MG63 (cell line): ENCODE measurements at places on chromosomes 6 and 20.

DNA sequence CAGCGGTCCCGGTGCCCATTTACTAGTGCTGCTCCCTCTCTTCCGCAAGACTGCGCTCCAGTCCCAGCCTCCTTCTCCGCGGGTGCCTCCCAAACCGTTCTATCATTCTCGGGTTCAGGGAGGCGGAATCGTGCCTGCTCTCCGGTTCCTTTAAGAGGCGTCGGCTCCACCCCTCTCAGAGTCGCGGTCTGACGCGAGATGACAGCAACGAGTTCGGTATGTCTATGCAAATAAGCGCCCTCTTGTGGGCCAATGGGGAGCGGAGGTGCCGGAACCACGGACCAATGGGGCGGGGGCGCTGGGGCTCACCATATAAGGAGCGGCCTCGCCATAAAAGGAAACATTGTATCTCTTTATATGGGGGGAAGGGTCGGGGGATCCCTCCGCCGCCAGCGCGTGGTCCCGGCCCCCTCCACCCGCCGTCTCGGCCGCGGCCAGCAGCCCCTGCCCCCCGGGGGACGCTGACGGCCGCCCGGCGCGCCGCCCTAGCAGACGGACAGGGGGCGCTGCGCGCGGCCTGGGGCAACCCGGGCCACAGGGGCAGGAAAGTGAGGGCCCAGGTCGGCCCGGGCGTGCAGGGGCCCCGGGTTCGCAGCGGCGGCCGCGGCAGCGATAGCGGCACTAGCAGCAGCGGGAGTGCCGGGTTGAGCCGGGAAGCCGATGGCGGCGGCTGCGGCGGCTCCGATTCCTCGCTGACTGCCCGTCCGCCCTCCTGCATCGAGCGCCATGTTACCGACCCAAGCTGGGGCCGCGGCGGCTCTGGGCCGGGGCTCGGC, at the start of gene SRF:
Gene SRF (plus strand): TSS at position 339 of the 776 bp plus-strand sequence. CDS start 388 bp downstream, at position 727.
- peak; percentile 97 for DNase-seq

DNA sequence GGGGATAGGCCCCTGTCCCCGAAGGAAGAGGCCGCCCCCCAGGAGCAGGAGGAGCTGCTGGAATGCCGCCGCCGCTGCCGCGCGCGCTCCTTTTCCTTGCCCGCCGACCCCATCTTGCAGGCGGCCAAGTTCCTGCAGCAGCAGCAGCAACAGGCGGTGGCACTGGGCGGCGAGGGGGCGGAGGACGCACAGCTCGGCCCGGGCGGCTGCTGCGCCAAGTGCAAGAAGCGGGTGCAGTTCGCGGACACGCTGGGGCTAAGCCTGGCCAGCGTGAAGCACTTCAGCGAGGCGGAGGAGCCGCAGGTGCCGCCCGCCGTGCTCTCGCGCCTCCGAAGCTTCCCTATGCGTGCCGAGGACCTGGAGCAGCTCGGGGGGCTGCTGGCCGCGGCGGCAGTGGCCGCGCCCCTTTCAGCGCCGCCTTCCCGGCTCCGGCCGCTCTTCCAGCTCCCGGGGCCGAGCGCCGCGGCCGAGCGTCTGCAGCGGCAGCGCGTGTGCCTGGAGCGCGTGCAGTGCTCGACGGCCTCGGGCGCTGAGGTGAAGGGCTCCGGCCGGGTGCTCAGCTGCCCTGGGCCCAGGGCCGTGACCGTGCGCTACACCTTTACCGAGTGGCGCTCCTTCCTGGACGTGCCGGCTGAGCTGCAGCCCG, 630 bp downstream of the PPP1R3G start:
- peak; percentile 39 for DNase-seq

GRCh38 chr6:168524571-168525001, 83.6 kb downstream of the SMOC2 start:
- peak; percentile 49 for DNase-seq

DNA sequence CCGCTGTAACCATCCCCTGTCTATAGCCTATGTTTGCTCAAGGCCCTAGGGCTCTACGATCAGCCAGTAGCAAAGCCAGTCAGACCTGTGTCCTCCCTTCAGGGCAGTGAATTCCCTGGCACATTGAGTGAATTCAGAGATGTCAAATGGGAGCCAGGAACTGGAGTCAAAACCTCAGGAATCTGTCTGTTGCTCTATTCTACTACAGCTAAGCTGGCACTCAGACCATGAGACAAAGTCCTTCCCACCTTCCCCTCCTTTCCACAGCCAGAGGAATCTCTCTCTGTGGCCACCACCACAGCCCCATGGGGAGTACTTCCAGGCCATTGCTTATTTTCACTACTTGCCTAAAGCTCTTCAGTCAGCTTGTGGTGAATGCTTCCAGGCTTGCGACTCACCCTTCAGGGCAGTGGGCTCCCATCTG, 82.0 kb downstream of the PKIB start:
- peak; percentile 75 for DNase-seq

GRCh38 chr20:22566876-22567658, 17.3 kb downstream of the FOXA2 start:
- no peak for DNase-seq

- no peak for DNase-seq
Observed at GRCh38 chr20:50632236-50632635, 59.1 kb downstream of the RIPOR3 start.

GRCh38 chr6:40520084-40520483, 67.1 kb downstream of the LRFN2 start:
- DNase-seq: no peak
